ENCODE measurements at places on chromosomes 16 and 17.
A peak's percentile ranks its signal among the peaks of the same experiment; 100 is the strongest.

GRCh38 chr17:3556916-3557767 lies 470 bp downstream of the TRPV3 start:
- no peak for DNase-seq

- peak; percentile 58 for DNase-seq
These were observed at the start of gene ANTKMT for GRCh38 chr16:720990-721764. Gene ANTKMT, plus strand, starts transcription at chr16:721146. Its CDS starts 129 bp downstream, at chr16:721275.

- no peak for DNase-seq
These were observed 3.4 kb upstream of the DPEP1 start for GRCh38 chr16:89610108-89610453.

GRCh38 chr17:7184091-7184488 lies 4.9 kb upstream of the ASGR1 start:
- no peak for DNase-seq

- DNase-seq, result no peak
These were observed 16.3 kb downstream of the C16orf46 start for GRCh38 chr16:81060576-81061306.

DNA sequence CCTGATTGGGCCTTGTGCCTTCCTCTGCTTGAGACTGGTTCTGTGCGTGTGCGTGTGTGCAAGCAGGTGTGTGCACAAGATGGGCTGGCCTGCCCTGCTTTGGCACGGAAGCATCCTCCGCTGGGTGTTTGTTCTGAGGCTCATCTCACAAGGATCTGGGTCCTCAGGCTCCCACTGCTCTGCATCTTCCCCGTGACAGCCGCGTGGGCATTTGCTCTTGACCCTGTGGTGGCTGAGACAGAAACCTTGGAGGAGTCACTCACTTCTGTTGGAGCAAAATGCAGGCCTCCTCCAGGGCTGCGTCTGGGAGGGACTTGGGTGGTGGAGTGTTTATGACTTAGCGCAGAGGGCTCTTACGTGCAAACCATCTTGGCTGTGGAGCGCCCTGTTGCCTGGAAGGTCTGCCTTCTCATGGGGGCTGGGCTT lies 119.2 kb downstream of the RPTOR start:
- no peak for DNase-seq

All from SW 1271 (cell line).